Cerebellar nuclear complex (tissue), 1 donor: ENCODE measurements at places on chromosomes 16 and 17.

DNA sequence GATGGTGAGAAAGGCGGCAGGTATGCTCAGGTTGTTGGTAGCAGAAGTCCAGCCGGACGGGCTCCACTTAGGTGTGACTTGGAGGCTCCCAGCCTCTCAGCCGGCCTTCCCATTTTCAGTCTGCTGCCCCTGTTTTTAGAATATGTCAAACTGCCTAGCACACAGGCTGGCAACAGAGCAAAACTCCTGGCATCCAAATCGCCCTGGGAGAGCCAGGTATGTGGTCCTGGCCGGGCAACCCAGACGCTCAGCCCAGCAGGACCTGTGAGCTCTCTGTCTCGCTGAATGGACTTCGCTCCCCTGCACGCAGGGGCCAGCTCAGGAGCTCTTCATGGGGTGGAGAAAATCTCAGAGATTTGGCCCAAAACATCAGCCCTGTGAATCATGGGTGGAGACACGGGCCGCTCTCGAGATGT lies 147.9 kb upstream of the CHMP6 start:
- DNase-seq = no peak

DNA sequence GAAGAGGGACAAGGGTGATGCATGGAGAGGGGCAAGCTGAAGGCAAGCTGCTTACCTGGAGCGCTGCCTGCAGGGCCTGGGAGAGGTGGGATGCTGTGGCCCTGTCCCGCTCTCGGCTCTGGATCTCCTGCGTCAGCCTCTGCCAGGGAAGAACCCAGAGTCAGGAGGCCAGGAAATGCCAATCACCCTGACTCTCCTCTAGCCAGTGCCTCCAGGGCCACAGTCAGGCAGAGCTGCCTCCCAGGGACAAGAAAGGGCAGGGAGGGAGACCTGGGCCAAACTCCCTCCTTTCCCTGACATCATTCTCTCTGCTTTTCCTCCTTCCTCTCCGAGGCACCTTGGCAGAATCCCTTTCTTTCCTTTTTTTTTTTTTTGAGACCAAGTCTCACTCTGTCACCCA lies 11.3 kb downstream of the CDK3 start:
- no peak for DNase-seq

DNA sequence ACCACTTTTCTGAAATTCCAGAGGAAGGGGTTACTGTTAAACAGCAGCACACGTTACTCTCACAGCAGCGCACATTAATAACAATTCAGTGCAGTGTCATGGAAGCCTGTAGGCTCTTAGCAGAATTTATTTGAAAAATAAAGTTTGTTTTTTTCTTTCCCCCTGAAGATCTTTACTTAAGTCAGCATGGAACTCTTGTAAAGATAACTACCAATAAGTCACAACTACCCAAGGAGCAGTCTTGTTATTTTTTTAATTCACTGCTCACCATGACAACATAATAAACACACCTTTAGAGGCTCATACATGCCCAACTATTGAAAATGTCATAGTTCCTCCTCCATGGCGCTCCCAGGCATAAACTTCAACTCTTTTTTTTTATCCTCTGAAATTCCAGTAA lies 31.8 kb upstream of the PSMD7 start:
- no peak for DNase-seq

- no peak for DNase-seq
These were observed 24.2 kb downstream of the GJD3 start for GRCh38 chr17:40340327-40340726.

DNA sequence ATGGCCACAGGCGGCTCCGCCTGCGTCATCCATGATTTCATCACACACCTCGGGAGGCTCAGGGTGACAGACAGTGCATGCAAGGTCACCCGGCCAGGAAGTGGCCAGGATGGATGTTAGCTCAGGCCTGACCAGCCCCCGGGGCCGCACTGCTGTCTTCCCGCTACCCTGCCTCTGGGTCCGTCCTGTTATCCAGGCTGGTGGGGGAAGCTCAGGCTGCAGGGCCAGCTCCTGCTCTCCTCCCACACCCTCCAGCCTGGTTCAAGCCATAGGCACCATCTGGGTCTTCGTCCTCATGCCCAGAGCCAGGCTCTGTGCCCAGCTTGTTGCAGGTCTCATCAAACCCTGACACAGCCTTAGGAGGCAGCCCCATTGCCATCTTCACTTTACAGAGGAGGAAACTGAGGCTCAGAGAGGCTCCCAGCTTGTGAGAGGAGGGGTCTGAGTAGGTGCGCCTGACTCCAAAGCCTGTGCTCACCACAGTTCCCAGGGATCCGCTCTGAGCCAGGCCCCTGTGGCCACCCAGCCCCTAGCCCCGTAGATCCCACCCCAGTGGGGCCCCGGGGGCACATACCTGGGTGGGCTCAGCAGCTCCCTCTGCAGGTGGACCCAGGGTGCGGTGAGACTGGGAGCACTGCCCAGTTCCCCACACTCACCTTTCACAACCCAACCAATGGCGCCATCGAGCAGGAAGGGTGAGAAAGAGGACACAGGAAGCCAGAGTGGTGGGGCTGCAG lies 412 bp upstream of the ADGRG3 start:
- DNase-seq = no peak

DNA sequence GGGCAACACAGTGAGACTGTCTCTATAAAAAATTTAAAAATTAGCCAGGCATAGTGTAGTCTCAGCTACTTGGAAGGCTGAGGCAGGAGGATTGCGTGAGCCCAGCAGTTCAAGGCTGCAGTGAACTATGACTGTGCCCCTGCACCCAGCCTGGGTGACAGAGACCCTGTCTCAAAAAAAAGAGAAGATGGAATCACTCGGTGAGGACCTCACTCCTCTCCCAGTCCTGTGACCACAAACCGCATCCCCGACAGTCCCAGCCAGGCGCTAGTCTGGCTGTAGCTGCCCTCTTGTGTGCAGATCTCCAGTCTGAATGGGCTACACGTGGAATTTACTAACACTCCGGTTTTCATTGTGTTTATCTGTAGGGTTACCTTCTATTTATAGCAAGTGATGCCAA lies 11.1 kb downstream of the DEXI start:
- no peak for DNase-seq

DNA sequence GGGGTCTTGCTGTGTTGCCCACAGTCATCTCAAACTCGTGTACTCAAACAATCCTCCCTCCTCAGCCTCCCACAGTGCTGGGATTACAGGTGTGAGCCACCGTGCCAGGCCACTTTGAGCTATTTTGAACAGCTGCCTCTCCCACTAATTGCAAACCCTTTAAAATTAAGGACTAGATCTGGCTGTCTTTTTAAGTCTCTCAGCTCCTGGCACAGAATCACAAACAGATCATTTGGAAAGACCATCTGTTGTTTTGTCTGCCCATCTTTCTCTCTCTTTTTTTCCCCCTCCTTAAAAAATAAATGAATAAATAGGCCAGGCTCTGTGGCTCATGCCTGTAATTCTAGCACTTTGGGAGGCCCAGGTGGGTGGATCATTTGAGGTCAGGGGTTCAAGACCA lies 10.9 kb upstream of the STAT3 start:
- DNase-seq = peak; percentile 62

GRCh38 chr17:34998205-34998604 lies 17.9 kb downstream of the LIG3 start:
- no peak for DNase-seq

DNA sequence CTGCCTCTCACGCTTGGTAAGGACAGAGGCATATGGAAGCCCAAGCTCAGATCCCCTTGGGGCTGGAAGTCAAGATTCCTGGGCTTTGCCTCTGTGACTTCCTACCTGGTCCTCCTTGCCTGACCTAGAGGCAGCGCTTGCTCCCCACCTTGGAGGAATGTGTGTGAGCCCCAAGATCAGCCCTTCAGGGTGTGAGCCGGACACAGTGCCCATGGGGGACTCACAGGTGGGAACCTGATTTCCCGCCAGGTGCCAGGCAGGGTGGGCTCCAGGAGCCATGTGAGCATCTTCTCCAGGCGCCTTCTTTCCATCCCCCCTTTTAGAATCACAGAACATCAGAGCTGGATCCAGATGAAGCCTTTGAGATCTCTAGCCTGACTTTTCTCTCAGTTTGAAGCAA lies 10.2 kb downstream of the CD300LG start:
- DNase-seq = no peak

DNA sequence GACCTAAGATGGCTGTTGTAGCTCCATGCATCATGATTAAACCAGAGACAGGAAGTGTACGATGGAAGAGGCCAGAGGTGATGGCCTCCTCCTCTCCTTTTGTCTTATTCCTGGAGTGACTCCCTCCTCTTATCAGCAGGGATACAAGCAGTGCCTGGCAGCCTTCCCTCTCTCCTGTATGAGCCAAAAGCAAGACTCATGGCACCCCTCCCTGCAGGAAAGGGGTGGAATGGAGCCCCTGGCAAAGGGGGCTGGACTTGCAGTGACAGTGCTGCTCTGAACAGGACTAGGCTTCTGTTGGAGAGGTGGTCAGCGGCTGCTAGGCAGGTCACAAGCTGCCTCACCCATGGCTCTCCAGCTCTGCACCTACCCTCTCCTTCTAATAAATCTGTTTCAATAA lies 8.4 kb downstream of the TXNL4B start:
- no peak for DNase-seq

DNA sequence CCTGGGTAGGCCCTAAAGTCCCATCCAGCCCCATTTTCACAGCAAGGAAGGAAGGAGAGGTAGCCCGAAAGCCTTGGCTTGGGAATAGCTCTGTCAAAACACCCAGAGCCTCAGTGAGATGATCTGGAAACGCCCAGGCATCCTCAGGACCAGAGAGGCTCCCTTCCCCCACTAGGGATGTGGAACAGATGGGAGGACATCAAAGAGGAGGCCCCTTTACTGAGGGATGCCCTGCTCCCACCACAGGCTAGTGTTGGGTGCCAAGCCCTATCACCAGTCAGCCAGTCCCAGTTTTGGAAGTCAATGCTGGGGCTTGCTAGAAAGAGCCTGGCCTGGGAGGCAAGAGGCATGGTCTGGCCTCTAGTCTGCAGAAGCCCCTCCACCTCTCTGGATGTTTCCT lies 4.7 kb downstream of the TPPP3 start:
- no peak for DNase-seq

DNA sequence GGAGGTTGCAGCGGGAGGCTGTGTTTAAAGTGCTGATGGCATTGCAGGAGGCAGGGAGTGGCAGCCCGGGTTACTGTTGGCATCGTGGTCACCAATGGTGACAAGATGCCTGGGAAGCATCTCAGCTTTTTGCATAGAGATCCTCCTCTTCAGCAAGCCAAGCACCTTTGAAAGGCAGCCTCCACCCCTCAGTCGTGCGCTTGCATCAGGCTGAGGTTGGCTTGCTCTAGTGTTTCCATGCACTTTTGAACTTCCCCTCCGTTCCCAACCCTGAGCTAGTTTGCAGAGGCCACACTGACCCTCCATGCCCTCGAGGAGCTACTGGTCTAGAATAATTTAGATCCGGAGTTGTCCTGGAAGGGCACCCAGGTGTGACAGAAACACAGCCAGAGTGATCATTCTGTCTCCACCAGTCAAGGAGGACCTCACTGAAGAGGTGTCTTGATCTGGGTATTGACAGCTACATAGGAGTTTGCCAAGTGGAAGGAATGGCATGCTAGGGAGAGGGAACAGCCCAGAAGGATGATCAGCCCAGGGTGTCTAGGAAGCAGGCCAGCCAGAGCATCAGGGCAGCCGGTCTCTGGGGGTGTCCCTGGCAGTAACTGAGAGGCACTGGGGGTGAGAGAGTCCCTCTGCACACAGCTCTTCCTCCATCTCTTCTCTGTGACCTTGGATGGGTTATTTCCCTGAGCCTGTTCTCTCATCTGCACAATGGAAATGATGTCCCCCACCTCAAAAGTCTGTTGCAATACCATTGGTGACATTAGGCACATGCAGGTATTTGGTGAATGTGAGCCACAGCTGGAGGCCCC lies 7.7 kb downstream of the BEAN1 start:
- no peak for DNase-seq

GRCh38 chr17:49959183-49959935 lies 9.6 kb upstream of the DLX4 start:
- DNase-seq = no peak

- DNase-seq = no peak
These were observed 3.5 kb downstream of the KRT40 start for GRCh38 chr17:40980596-40980995.
